Nucleus accumbens (tissue), 56 donors: ENCODE measurements at places on chromosomes 2 and 18.

GRCh38 chr2:143906850-143907249, 613.1 kb downstream of the ZEB2 start:
- DNase-seq, result no peak

GRCh38 chr2:40450796-40451430, 977 bp downstream of the SLC8A1 start:
- DNase-seq, result no peak

- DNase-seq, result no peak
Measured at GRCh38 chr2:59752512-59752911, 800.9 kb downstream of the BCL11A start.

DNA sequence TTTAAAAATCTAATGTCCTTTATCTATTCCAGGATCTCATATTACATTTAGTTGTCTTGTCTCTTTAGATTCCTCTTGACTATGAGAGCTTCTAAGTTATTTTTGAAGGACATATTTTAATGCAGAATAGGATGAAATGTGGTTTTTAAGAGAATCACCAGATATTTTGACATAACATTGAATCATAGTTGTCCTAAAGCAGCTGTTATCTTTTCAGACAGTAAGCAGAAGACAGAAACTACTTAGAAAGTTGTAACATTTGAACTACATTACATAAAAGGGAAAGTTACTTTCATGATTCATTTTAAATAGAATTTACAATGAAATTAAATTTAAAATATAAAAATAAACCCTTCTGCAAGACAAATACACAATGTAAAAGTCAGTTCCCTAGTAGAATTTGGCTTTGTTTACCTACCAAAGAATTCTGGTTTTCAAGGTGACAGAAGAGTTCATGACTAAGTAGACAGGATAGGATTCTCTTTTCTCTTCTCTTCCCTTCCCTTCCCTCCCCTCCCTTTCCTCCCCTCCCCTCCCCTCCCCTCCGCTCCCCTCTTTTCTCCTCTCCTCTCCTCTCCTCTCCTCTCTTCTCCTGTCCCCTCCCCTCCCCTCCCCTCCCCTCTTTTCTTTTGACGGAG, 186.0 kb downstream of the DIS3L2 start:
- DNase-seq, result no peak

- DNase-seq, result no peak
Measured at GRCh38 chr2:66555501-66556324, 120.8 kb downstream of the MEIS1 start.

DNA sequence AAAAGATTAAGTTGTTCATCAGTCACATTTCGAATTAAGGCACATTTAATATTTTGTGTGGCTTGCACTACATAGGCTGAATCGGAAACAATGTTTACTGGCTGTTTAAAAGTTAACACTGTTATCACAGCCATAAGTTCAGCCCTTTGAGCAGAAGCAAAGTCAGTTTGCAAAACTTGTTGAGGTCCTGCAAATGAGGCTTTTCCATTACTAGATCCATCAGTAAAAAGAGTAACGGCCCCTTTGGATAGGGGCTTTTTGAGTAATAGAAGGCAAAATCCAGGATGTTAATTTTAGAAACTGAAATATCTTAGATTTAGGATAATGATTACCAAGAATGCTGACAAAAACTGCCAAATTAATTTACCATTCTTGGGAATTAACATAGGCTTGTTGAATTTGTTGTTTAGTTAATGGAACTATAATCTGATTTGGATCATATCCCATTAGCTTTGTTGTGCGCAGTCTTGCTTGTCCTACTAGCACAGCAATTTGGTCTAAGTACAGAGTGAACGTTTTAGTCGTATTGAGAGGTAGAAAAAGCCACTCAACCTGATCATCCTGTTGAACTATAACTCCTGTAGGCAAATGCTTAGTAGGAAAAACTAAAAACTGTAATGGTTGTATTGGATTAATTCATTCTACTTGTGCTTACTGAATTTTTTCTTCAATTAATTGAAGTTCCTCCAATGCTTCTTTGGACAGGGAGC, 13.9 kb upstream of the SUCLG1 start:
- no peak for DNase-seq

- no peak for DNase-seq
Measured at GRCh38 chr2:149928011-149928410, 340.4 kb upstream of the MMADHC start.

- DNase-seq, result no peak
Measured at GRCh38 chr18:26356045-26356785, 130.0 kb downstream of the TAF4B start.

DNA sequence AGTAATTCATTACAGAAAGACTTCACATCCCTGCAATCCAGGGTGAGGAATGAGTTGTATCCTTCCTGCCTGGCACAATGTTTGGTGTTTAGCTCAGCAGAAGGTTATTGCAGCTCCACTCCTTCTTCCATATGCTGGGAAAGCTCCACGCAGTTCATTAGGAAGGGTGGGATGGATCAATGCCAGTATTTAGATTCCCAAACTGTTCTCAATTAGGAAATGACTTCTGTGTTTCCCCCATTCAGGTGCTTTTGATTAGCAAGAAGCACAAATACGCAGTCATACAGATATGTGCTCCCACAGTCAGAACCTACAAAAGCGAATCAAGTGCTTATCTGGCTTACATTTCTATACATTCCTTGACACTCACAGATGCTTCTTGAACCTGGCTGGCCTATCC, 340.6 kb downstream of the NYAP2 start:
- no peak for DNase-seq
